ENCODE measurements at places on chromosomes 2 and 18.

- DNase-seq = no peak
These were observed 21.6 kb upstream of the C2orf42 start for GRCh38 chr2:70212298-70212932.

GRCh38 chr2:239407112-239407511 is 6.3 kb upstream of the HDAC4 start:
- no peak for DNase-seq

DNA sequence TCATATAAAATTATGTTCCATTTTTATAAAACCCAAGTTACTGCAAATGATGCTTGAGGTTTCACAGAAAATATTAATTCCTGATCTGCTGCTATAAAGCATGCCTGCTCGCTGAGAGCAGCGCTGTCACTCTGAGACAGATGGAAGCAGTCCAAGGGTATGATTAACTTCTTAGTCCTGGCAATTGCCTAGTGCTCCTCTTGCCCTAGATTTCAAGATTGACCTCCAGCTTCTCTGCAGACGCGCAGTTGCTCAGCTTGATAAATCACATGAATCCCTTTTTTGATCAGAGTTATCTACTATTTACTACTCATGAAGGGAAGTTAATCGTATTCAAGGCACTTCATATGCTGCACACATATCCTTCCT is 154.6 kb upstream of the REV1 start:
- DNase-seq = no peak

DNA sequence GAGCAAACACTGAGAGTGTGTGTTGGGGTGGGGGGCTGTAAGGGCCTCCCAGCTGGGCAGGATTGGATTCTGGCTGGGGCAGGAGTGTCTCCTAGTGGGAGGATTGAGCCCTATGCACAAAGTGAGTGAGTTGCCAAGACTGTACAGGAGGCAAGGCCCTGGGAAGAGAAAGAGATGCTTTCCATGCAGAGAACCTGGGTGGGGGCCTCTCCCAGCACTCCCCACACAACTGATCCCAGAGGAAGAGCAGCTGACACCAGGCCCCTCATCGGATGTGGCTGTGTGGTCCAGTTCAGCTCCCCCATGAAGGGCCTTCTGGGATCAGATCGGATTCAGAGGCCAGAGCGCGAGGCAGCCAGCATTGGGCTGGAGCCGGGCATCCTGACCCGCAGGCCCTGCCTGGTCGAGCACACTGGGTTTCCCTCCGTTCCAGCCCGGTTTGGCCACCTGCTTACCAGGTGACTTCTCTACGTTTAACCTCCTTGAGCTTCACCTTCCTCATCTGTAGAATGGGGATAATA is 49.4 kb upstream of the FAHD2A start:
- DNase-seq = no peak

- no peak for DNase-seq
These were observed 1113.3 kb downstream of the TSN start for GRCh38 chr2:122868646-122869275.

DNA sequence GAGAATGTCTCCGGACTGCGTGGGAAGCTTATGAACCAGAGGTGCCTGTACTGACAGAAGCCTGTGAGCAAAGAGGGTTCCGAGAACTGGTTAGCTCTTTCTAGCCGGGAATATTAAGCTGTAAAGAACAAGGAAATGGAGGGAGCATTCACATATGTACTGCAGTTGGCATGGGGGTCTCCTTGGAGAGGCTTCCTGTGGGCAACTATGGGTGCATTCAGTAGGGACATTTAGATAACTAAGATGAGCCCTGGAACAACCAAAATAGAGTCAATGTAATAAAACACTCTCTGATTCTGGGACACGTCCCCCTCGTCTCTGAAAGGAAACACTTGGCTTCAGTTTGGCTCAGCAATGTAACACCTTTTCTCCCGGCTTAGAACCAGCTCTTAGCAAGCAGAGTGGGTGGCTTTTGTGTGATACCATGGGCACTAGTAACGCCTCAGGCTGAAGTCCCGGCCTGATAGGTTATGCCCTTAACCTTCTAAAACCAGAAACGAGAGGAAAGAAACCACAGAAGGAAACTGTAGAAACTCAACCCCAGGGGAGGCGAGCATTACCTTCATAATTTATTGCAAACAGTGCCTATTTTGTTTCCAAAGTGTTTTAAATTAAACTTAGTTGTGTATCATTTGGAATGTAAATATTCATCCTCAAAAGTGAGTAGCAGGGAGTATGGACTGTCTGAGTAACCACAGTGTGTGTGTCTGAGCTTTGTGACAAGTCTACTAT is 48.8 kb upstream of the LPIN2 start:
- no peak for DNase-seq

DNA sequence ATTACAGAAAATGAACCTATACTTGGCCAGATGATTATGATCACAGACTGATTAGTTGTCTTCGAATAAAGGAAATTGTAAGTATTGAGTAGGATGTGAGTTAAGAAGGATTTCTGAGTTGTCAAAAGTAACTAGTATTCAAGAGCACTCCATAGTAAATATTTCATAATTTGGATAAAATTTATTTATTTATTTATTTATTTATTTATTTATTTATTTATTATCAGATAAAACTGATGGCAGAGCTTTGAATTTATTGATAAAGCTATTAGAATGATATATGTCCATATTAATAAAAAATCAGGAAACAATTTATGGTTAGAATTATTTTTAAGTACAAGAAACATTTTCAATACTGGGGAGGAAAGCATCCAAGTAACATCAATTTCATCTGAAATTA is 1634.1 kb downstream of the LRP1B start:
- DNase-seq = no peak

GRCh38 chr2:5697562-5697961 is 5.4 kb downstream of the SOX11 start:
- DNase-seq = no peak

DNA sequence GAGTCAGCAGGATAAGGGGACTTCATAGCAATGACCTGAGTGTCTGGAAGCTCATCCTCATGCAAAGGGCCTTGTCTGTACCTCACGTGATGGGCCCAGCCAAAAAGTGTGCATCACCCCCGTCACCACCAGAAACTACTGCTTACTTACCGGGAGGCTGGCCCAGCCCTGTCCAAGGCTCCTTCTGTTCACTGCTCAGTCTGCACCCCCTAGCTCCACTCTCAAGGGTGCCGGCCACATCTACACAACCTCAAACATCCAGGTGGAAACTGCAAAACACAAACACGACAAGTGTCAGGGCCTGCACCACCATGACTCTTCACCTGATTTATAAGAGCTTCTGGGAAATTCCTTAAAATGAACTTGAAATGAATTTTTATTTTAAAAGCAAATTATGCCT is 55.1 kb downstream of the ADD2 start:
- no peak for DNase-seq

DNA sequence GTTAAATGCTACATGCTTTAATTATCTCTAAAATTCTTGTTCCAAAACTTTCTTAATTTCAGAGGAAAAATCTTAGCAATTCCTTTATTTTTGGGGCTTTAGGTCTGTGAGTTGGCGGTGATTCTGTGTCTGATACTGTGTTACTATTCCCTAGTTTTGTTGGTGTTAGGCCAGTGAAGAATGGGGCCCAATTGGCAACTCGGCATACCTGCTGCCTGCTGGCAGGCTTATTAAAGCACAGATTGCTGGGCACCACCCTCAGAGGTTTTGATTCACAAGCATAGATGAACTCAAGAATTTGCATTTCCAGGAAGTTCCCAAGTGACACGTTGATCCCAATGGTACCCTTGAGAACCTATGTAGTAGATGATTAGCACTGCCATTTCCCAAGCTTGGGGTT is 101.6 kb downstream of the OSBPL6 start:
- DNase-seq = no peak

DNA sequence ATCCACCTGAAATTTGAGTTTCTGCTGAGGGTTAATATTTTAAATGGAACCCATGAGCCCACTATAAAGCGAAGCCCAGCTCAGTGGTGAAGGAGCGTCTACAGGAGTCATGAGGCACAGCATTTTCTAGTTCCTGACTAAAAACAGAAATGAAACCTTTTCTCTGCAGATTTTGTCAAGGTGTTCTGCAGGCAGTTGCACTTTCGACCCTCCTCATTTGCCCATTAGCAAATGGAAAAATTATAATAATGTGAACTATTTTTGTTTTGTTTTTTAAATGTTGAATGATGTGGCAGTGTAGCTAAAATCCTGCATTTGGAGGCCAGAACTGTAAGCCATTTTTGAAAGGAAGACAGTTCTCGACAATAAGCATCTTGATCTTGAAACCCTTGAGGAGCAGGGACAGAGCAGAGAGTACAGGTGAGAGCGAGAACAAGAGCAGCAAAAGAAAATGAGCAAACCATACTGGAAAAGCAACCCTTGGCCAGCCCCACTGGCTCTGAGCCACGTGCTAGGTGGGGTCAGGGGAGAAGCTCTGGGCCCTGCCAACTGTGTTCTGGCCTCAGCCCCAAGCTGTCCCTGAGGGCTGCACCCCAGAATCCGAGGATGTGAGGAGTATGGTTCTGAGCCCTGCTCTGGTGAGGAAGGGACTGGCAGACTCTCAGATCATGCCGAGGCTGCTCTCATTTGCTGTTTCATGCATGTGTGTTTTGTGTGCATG is 26.4 kb upstream of the COPS8 start:
- no peak for DNase-seq

DNA sequence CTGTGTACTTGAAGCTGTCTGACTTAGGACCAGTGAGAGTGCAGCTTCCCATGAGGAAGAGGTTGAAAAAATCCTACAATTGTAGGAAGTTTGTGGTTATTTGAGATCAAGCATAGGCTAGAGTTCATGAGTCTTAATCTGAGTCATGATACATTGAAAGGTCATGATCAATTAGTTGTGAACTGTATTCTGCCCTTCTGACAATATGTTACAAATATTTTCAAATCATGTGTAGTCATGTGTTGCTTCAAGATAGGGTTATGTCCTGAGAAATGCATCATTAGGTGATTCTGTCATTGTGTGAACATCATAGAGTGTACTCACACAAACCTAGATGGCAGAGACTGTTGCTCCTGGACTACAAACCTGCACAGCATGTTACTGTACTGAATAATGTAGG is 68.4 kb upstream of the MFF start:
- no peak for DNase-seq

DNA sequence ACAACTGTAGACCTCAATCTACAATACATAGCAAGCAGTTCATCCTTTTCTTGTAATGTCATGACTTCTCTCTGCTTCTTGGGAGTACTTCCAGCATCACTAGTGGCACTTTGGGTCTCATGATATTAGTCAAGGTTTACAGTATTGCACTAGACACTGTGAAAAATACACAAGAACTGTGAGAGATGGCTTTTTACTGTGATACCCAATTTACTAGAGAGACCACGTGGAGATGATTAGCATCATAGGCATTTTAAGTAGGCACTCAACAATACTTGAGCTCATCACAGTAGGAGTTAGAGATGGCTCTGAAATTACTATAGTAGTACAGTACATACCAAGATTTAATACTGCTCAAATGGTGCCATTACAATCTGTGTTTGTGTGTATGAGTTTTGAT is 112.8 kb upstream of the EML6 start:
- DNase-seq = no peak

GRCh38 chr2:119837759-119838158 is 78.0 kb downstream of the PTPN4 start:
- DNase-seq = no peak

DNA sequence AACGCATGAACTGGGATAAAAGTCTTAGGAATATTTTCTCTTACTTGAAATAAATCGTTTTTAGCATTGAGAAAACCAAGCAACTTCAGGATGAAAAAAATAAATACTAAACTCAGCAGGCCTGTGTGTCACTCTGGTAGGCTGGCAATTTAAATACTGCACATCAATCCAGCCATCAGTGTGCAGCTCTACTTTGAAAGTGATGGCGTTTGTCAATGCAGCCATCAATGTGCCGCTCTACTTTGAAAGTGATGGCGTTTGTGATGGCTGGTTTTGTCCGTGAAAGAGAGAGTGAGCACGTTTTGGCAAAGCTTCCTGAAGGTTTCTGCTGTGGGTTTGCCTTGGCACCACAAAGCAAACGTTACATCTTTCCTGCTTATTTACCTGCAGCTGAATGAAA is 543.5 kb upstream of the SALL3 start:
- DNase-seq = no peak

DNA sequence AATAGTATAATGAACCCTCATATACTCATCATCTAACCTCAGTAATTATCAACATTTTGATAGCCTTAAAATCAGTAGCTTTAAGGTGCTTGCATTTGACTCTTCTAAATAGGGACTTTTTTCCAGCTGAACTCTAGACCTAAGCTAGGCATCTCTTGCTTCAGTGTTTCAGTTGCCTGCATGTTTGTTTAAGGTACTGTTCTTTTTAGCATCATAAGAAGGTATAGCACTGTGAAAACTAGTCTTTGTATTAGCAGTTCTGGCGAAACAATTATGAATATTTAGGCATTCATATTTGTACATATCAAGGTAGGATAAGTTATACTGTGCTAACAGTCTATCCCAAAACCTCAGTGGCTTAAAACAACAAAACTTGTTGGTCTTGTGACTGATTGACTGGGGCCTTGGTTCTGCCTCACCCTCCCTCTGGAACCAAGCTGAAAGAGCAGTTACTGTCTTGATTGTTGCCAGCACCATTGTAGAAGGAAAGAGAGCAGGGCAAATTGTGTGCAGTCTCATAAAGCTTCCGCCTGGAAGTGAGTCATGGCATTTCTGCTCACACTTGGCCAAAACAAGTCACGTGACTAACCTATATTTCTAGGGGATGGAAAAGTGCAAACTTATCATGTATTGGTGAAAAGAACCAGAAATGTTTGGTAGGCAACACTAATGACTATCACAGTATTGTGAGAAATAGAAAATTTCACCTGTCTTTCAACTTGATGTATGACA is 24.3 kb downstream of the GALNT1 start:
- no peak for DNase-seq

- no peak for DNase-seq
These were observed 34.5 kb downstream of the PCBP1 start for GRCh38 chr2:70121627-70122372.

GRCh38 chr2:97849881-97850528 is 136.6 kb downstream of the ZAP70 start:
- DNase-seq = no peak

DNA sequence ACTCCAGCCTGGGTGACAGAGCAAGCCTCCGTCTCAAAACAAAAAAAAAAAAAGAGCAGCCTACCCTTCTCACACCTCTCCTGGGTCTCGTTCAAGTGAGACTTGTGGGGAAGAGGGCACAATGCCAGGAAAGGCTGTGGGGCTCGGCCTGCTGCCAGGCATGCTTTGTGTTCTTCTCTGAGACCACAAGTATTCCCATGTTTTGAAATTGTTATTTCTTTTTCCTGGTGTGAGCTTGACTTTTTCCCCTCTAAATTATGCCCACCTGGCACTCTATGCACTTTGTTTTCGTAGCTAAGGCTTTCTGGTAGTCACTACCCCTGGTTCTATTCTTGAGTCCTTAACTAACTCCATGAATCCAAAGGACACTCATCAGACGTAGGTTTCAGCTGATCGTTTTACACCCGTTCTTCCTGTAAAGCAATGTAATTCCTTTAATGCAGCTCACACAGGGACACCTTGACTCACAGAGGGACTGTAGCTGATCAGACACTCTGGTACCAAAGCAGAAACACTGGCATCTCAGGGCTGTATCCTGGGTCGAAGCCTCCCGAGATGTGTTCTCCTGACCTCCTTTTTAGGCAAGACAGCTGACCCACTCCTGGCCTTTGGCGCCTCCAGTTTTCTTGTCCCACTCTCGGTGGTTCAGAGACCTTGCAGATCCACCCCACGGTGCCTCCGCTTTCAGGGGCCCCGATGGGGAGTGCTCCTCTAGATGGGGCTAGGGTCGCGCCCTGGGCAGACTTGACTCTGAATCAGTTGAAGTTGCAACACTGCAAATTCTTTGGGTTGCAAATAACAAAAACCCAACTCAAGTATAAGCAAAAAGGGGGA is 193.3 kb upstream of the AGAP1 start:
- no peak for DNase-seq

GRCh38 chr18:30982285-30982992 is 60.1 kb downstream of the DSC3 start:
- no peak for DNase-seq

All from stimulated activated CD4-positive, alpha-beta T cell treated with anti-CD3 and anti-CD28 coated beads, Interleukin-2, amount 100 ng/mL, for 4 hours (primary cell).